H9 (cell line): ENCODE measurements at places on chromosomes 5 and 9.

- DNase-seq = no peak
These were observed 630.6 kb downstream of the TLE1 start for GRCh38 chr9:81058782-81059181.

DNA sequence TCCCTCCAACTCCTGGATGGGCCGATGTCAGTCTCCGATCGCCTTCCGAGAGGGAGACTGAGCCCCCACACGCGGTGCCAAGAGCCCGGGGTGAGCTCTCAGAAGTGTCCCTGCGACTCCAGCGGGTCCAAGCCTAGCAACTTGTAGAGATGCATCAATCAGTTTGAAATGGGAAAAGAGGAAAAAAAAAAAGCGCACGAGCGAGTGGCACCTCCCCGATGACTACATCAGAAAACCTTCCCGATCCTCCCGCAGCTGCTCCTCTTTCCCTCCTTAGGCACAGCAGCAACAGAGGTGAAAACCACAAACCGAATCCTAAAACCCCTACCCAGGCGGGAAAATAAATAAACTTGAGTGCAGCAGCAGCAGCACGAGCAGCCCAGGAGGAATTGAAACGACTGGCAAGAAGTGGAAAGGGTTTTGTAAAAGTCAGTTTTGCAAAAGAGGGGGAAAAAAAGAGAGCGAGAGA lies 1.0 kb upstream of the EFNA5 start:
- DNase-seq = peak; percentile 58

DNA sequence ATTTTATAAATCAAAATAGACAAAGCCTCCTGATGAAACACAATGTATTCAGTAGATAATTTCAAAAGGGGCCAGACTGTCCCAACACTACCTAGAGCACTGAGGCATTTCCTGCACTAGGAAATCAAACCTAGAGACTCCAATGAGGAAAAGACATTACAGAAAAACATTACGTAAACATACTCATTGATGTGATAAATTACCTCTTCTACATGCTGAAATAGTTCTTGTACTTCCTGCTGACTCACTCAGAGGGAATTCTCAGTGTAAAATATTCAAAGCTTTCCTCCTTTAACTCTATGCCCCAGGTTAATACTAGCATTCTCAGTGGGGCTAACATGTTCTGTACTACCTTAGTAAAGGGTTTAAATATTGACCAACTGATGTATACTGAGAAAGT lies 178.0 kb downstream of the ESM1 start:
- no peak for DNase-seq

DNA sequence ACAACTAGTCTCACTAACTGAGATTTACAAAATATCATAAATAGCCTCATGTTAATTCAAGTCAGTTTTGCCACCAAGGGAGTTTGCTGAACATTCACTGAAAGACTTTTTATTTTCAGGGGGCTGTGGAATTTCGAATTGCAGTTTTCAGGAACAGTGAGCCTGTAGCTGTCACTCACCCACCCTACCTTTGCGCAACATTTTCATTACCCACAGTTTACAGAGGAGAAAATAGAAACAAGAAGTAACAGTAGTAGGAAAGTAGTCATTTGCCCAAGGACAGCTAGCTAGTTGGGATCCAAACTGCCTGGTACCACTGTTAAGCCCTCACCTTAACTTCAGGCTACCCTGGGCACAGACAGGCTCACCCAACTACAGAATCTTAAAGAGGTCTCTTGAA lies 154.1 kb downstream of the ADAMTS12 start:
- DNase-seq = no peak

- DNase-seq = no peak
These were observed 196.4 kb downstream of the CDK5RAP2 start for GRCh38 chr9:120383611-120383998.

DNA sequence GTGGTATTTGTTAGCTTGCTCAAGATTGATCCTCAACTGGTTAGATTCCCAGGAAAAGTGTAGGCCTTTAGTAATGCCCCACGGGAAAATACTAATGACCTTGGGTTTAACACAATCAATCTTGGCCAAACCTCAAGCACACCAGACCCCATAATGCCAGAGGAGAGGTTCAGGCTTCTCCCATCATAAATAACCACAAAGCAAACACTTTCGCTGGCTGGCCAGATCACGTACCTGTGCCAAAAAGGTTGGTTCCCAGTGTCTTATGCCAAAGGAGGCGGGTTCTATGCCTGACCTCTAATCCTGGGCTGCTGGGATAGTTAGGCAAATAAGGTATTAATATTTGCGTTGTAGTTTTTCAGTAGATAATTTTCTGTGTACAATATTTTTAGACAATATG lies 379.2 kb upstream of the CDH18 start:
- DNase-seq = no peak

DNA sequence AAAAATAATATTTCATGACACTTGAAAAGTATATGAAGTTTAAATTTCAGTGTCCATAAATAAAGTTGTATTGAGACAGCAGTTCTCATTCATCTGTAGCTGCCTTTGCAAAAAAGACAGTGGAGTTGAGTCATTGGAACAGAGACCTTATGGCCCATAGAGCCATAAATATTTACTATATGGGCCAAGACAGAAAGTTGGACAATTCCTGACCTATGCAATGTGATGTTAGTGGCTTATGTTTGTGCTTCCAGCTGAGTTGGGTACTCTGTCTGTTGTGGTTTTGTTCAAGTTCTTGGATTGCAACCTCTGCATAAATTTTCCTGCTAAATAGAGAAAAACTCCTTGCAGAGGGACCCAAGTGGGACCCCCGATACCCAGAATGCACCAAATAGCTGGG lies 69.8 kb downstream of the KCNIP1 start:
- DNase-seq = no peak

DNA sequence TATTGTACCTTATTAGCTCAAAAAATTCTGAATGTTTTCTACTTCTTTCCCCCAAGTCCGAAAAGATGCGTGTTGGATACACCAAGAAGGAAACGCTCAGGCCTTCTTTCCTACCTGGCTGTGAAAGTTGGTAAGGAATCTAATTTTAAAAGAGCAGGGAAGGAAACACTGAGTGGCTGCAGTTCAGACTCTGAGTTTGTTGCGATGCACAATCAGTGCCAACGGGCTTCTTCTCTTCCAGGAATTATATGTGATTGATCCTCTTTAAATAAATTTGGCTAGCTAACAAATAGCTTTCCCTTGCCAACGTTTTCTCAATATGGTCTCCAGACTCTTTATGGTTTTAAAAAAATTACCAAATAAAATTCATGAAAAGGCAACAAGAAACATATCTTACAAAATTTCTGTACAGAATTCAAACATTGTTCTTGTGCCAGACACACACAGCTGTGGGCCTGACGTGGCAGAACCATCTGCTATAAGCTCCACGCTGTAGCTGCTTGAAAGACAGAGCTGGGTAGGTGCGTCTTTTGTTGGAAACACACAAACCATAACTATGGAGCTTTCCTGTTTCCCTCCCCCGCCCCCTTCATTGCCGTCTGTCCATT lies 493.1 kb downstream of the ZNF608 start:
- DNase-seq = no peak

DNA sequence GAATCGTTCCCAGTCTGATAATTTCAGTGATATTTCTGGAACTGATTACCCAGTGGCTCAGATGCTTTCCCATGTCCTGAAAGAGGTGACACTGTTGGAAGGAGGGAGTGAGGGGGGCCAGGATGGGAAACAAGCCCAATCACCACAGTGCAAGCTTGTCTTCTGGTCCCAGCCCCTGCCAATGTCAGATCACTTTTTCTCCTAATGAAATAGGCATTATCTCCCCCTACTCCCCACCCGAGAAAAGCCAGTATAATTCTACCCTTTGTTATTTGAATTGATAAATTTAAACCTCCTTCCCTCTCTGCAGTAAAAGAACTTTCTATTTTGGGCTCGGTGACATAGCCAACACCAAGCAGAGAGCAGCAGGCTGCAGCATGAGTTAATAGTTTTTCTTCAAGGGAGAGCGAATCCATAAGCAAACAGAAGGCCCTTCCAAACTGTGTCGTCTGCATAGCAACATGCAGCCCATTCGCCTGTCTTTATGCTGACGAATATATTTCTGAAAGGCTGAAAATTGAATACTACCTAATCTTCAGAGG lies 14.6 kb upstream of the PPP2CA start:
- DNase-seq = no peak

- no peak for DNase-seq
These were observed 1669.3 kb upstream of the CDH9 start for GRCh38 chr5:28707706-28708105.

DNA sequence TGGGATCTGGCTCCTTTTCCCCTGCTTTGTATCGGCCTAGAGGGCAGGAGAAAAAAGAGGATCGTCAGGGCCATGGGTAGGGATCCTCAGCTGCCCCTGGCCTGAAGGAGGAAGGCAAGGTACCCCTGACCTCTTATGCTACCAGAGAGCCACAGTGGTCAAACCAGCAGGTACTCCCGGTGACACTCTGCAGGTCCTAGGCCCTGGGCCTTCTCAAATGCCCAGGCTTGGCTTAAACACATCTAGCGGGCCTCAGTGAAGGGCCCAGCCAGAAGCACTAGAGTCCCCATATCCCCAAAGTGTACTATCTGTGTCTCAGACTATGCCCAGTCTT lies 3.5 kb downstream of the IRF1 start:
- no peak for DNase-seq

DNA sequence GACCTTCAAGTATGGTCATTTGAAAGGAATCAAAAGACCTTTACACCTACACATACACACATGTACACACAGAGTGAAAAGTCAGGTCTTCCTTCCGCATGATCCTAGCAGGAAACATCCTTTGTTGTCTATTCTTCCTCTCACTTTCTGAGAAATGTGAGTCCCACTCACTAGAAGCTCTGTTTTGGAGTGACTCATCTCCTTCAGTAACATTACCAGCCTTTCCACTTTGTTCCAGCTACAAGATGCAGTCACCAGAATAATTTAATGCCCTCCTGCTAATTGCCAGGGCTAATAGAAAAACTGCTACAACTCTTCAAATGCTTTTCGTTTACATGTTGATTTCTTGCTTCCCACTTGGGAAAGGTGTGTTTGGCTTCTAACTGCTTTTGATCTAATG lies 417.3 kb downstream of the RASEF start:
- DNase-seq = no peak

- DNase-seq = no peak
These were observed 20.4 kb downstream of the FNIP1 start for GRCh38 chr5:131776450-131776849.

DNA sequence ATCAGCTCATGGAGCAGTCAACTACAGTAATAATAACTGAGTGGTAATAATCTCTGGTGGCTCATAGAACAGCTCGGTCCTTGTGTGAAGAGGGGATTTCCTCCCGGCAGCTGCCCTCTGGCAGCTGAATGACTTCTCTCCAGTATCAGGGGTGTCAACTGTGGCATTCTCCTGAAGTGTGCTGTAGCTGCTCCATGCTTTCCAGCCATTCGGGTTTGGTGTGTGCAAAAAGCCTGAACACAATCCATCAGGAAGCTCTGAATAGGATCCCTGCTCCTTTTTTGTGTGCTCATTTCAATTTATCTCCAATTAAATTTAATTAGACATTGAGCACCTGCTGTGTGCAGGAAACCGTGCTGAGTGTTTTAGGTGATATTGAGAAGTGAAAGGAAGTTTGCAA lies 59.8 kb upstream of the BARX1 start:
- no peak for DNase-seq

DNA sequence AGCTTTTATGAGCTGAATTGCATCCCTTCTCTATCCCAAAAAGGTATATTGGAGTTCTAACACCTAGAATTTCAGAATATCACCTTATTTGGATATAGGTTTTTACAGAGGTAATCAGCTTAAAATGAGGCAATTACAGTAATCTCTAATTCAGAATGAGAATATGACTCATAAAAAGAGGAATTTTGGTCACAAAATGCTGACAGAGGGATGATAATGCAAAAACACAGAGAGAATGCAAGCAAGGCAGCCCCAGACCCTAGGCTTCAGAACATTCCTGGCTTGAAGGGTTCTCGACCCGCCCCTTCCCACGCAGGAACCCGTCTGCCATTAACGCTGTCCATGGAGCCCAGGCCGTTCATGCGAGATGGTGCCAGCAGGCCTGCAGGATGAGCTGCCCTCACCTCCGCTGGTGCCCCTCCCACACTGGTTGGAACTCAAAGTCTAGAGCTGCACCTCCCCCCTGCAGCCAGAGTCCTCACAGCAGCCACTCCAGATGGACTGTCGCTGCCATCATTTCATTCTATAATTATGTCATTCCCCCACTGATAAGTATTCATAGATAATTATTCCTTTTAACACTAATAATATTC lies 1173.4 kb upstream of the ACO1 start:
- peak; percentile 36 for DNase-seq

DNA sequence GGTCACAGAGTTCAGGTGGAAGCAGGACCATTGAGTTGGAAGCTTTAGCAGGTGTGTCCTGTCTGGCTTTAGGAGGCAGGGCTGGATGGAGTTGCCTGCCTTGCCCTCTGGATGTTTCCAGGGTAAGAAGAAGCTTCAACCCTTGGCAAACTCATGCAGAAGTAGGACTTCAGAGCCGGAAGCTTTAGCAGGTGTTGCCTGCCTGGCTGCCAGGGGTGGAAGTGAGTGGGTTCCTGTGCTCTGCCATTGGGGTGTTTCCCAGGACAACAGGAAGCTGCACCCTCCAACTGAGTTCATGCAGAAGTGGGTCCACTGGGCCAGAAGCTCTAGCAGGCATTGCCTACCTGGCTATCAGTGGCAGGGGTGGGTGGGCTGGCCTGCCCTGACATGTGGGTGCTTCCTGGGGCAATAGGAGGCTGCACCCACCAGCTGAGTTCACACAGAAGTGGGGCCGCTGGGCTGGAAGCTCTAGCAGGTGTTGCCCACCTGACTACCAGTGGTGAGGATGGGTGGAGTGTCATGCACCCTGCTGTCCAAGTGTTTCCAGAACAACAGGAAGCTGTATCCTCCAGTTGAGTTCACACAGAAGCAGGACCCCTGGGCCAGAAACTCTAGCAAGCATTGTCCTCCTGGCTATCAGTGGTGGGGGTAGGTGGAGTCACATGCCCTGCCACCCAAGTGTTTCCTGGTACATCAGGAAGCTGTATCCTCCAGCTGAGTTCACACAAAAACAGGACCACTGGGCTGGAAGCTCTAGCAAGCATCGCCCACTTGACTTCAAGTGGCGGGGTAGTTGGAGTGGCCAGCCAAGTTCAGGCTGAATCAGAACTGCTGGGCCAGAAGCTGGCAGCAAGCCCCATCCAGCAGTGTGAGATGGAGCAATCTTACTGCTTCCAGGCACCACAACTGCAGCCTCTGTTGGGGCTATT lies 24.6 kb downstream of the LOX start:
- DNase-seq = no peak

DNA sequence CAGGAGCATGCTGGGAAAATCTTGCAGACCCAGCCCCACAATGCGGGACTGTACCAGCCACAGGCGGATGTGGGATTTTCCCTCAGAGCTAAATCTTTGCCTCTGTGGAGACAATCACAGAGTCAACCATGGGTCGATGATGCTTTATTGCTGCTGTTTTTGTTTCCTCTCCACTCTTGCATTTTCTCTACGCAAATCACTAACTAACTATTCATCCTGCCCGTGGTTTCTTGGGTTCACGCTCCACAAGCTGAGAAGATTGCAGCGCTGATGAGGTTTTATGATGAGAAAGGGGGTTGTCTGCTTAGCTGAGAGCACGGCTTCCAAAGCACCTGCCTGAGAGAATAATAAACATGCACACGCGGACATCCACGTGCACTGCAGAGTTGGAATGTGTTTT lies 500.2 kb upstream of the ADAMTS16 start:
- DNase-seq = no peak

- DNase-seq = no peak
These were observed 426.5 kb upstream of the CD180 start for GRCh38 chr5:67623078-67623477.
